Breast epithelium (tissue), 4 donors: ENCODE measurements at places on chromosomes 5 and 9.
A peak's percentile ranks its signal among the peaks of the same experiment; 100 is the strongest.

DNA sequence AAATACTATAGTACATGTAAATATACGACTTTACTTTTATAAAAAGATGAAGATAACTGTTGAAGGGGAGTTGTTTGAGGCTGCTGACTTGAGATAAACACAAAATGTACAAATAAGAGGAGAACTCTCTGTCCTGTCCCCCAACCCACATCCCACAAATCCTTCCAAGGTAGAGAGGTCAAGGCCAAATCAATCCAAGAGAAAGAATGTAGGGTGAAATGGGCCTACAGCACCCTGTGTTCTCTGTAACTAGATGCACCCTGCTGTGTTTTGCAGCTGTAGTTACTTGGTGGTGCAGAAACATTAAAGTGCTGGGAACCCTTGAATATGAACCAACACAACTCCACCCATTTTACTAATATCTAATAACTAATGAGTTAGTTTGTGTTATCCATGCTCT is 2.0 kb upstream of the LHFPL2 start:
- no peaks in the 10 kb centered on the region for H3K36me3 ChIP-seq
- H3K27ac ChIP-seq: no peak overlapping the region
- no peaks in the 10 kb centered on the region for H3K27me3 ChIP-seq

DNA sequence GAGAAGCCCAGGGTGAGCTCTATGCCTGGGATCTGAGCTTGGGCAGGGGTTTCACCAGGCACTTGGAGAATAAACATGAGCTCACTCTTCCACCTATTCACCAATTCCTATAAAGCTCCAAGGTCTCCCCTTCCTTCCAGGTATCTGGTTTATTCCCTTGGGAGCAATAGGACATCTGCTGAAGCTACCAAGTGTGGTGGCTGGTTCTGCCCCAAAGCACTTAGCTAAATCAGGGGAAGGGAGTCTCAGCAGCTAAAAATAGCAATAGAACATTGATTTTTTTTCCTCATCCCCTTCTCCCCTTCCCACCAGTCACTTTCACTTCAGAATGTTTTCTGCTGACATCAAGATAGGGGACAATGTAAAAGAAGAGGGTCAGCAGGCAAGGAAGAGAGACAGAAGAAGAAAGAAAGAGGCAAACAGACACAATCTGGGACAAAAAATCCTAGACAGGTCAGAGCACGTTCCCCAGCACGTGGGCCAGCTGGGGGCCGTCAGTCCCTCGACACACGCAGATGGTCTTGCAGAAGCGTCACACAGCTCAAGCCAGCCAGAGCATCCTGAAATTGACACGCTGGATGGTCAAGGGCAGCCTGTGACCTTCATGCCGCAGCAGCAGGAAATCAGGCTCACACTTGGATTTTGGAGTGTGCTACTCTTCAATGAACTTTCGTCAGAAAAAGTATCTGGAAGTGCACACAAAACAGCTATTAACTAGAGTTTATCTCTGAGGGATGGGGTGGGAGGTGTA is 176.0 kb downstream of the ZNF608 start:
- no peak for DNase-seq
- no peak overlapping the region for H3K27ac ChIP-seq

GRCh38 chr5:42250-42649 is 49.7 kb upstream of the PLEKHG4B start:
- H3K27ac ChIP-seq: no peak overlapping the region
- no peaks in the 10 kb centered on the region for H3K4me1 ChIP-seq
- no peak overlapping the region for H3K4me3 ChIP-seq
- no peaks in the 10 kb centered on the region for H3K36me3 ChIP-seq
- H3K27me3 ChIP-seq: peaks cover 3% of the 10 kb centered on the region

GRCh38 chr5:149666212-149666852 is 63.8 kb upstream of the PPARGC1B start:
- no peaks in the 10 kb centered on the region for H3K27me3 ChIP-seq
- no peak overlapping the region for H3K4me3 ChIP-seq
- no peak overlapping the region for H3K27ac ChIP-seq
- H3K4me1 ChIP-seq: no peaks in the 10 kb centered on the region
- H3K36me3 ChIP-seq: no peaks in the 10 kb centered on the region

DNA sequence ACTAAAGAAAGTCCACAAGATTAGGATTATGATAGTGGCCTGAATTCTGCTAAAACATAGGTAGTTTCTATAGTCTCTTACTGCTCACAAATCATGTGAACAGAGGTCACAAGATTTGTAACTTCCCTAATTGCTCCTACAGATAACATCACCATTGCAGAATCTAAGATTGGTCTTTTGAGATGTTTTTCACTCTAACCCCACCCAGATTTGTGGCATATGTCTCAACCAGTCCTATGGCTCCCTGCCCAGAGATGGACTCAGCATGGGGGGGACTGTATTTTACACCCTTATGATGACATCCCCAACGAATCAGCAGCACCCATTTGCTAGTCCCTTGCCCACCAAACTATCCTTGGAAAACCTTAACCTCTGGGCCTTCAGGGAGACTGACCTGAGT is 1046.2 kb downstream of the CDH12 start:
- H3K4me3 ChIP-seq: no peak overlapping the region
- no peaks in the 10 kb centered on the region for H3K27me3 ChIP-seq
- H3K27ac ChIP-seq: no peak overlapping the region

DNA sequence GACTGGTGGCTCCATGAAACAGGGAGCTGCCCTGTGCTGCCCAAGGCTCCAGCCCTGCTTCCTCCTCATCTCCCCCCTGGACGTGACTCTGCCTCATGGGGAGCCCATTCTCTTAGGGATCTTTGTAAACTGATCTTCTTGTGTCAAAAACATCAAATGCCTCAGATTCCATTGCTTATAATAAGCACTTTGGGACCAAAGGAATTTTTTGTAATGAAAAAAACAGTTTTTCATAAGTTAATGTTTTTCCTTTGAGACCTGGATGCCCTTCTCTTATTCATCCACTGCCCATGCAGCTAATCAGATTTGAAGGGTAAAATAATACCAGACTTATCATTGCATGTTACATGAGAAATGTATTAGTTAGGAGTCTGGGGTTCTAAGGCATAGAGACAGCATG is 41.7 kb downstream of the PALM2AKAP2 start:
- no peak for DNase-seq
- no peak overlapping the region for H3K4me3 ChIP-seq
- H3K27me3 ChIP-seq: no peaks in the 10 kb centered on the region
- no peaks in the 10 kb centered on the region for H3K4me1 ChIP-seq
- no peak overlapping the region for H3K27ac ChIP-seq

DNA sequence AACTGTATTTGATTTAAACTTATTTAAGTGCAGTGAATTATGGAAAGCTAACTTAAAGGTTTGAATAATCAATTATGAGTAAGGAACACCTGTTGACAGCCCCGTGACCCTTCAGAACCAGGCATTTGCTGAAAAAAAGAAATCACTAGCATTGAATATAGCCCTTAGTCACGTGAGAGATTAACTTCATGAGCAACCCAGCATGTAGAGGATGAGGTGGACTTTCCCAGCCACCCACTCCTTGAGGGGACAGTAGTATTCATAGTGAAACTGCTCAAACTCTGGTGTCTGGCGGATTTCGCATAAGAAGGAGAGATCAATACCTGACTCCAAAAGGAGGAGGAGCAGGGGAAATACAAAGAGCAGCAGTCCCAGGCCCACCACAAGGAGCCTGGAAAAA is 184.8 kb upstream of the RASEF start:
- no peaks in the 10 kb centered on the region for H3K27me3 ChIP-seq
- H3K36me3 ChIP-seq: no peaks in the 10 kb centered on the region
- no peak for DNase-seq

DNA sequence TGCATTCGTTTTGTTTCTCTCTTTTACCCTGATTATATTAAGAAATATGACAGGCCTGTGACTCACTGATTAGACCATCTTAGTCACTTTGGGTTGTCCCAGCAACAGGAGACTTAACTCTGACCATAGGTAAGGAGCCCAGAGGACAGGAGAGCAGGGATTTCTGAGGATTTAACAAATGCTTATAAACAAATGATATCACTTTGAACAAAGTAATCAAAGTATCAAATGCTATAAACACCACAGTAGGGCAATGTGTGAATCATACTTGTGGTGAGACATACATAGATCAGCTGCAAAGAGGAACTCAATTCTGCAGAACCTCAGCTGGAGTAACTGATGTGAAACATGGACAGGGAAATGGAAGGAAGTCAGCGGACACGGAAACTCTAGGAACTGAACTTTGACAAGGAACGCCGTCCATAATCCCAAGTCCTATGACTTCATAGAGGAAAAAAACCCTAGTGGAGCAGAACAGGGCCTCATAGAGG is 190.6 kb upstream of the MSX2 start:
- H3K4me1 ChIP-seq: no peaks in the 10 kb centered on the region
- no peak overlapping the region for H3K4me3 ChIP-seq
- DNase-seq: no peak
- no peak overlapping the region for H3K27ac ChIP-seq
- no peaks in the 10 kb centered on the region for H3K36me3 ChIP-seq

DNA sequence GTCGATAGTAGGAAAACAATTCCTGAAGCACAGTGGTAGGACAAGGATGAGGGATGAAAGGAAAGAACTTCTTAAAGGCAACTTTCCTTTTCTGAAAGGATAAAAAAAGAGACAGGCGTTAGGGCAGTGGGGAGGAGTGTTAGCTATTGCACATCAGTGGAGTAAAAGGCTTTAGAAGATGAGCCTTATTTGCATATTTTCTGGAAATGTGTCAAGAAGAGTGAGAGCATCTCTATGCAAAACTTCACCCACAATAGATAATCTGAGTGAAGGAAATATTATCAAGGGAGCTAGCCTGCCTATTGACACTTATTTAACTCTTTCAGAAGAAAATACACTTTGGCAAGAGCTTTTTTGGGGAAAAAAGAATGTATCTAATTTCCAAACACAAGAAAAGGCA is 151.6 kb downstream of the MACIR start:
- no peaks in the 10 kb centered on the region for H3K36me3 ChIP-seq
- H3K27ac ChIP-seq: no peak overlapping the region
- H3K4me1 ChIP-seq: no peaks in the 10 kb centered on the region
- no peak overlapping the region for H3K4me3 ChIP-seq
- DNase-seq: no peak

DNA sequence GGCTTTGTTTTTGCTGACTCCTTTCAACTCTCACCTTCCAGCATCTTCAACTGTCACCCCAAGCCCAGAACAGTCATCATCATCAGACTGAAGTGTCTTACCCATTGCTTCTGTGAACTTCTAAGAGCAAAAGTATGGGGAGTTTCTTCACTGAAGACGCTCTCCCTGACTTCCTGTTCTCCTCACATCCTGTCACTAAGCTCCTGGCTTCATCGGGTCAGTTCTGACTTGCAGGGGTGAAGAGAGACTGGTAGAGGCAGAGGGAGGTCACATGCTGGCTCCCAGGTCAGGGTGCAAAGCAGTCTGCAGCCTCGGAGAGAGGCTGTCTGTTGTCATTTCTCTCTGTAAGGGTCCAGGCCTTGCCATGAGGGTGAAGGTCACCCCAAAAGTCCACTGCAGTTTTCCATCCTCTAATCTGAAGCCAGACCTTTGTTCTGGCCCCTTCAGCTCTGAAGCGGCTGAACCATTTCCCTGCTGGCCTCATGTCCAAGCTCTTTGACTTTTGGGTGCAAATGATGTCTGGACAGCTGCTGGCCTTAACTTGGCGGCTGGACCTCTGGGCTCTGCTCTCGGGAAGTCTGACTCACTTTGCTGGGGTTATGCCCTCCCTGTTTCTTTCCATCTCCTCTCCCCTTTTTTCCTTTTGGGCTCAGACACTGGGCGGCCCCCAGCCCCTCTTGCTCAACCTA is 305.0 kb downstream of the RAB3C start:
- H3K27me3 ChIP-seq: no peaks in the 10 kb centered on the region
- no peak overlapping the region for H3K4me3 ChIP-seq
- H3K36me3 ChIP-seq: no peaks in the 10 kb centered on the region
- no peak for DNase-seq

GRCh38 chr5:180315762-180316212 is 23.9 kb upstream of the MAPK9 start:
- no peaks in the 10 kb centered on the region for H3K27me3 ChIP-seq
- DNase-seq: peak; percentile 27
- H3K4me1 ChIP-seq: no peaks in the 10 kb centered on the region
- no peak overlapping the region for H3K27ac ChIP-seq
- no peaks in the 10 kb centered on the region for H3K36me3 ChIP-seq
